ENCODE measurements at places on chromosomes 4 and X.

GRCh38 chrX:74535408-74536151, 78.8 kb downstream of the RLIM start:
- peak; percentile 62 for DNase-seq

DNA sequence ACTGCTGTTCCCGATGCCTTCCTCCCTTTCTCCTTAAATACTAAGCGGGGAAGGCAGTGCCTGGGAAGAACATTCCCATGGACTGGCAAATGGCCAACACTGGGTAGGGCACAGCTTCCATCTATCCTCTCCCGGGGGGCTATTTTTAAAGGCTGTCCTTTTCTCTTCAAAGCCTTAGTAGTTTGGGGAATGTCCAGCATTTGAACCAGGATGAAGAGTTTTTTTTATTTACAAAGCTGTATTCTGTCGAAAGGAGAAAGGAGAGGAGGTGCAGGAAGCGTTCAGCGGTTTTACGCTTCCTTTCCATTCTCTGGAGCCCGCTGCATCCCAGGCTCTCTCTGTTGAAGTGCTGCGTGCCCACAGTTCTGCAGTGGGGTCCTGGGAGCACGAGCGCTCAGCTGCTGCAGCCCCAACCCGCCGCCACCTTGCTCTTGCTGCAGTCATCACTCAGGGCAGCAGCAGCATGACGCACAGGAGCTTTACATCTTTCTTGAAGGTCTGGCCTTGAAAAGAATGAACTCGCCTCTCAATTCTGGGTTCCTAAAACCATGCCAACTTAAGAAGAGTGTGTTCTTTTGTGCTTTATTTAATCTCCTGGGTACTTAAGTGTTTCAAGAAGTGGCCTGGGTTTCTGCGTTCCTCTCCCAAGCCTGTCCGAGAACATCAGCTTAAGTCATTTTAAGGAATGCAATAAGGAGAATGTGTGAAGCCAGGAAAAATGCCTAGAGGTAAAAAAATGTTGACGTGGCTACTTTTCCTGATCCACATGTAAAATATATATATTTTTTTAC, 427.2 kb downstream of the MAPK10 start:
- DNase-seq = no peak

- DNase-seq = no peak
These were observed 46.9 kb upstream of the STIM2 start for GRCh38 chr4:26813698-26814097.

GRCh38 chrX:2457289-2458133, 43.3 kb downstream of the DHRSX start:
- no peak for DNase-seq

DNA sequence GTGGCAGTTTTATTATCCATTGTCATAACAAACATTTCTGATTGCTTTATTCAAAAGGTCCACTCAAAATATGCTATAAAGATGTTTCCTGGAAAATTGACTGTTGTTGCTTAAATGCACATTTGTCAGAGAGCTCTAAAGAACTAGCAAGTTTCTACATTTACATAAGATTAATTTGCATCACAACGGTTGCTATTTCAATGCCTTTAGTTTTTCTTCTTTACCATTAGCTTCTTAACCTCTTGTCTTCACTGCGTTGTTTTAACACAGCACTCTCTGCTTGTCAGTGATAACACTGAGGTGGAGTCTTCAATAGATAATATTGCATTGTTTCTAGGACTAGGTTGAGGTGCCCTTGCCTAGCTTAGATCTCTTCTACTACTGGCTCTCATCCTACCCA, 76.7 kb upstream of the GALNT7 start:
- no peak for DNase-seq

DNA sequence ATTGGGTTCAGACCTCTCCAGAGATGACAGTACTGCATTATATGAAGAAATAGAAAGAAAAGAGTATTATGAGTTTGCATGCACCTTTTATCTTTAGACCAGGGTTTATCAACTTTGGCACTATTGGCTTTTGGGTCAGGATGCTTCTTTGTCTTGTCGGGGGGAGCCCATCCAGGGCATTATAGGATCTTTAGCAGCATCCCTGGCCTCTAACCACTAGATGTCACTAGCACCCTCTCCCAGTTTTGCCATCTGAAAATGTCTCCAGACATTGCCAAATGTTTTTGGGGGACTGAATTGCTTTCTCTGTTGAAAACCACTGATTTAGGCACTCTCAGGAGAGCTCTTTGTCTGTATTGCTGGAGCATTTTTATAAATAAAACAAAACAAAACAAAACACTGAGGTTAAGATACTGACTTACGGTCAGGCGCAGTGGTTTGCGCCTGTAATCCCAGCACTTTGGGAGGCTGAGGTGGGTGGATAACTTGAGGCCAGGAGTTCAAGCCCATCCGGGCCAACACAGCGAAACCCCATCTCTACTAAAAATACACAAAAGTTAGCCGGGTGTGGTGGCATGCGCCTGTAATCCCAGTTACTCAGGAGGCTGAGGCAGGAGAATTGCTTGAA, 23.6 kb downstream of the CA5B start:
- peak; percentile 52 for DNase-seq

Measured in suppressor macrophage treated with lipopolysaccharide for 4 hours (primary cell).